ENCODE measurements at places on chromosomes 12 and 14.
A peak's percentile ranks its signal among the peaks of the same experiment; 100 is the strongest.

GRCh38 chr14:53545217-53545616 is 392.1 kb upstream of the DDHD1 start:
- no peaks in the 10 kb centered on the region for H3K27me3 ChIP-seq
- peak; percentile 4 for DNase-seq
- no peak overlapping the region for H3K4me3 ChIP-seq
- no peaks in the 10 kb centered on the region for H3K36me3 ChIP-seq
- peak overlapping the region; percentile 4 for H3K27ac ChIP-seq

DNA sequence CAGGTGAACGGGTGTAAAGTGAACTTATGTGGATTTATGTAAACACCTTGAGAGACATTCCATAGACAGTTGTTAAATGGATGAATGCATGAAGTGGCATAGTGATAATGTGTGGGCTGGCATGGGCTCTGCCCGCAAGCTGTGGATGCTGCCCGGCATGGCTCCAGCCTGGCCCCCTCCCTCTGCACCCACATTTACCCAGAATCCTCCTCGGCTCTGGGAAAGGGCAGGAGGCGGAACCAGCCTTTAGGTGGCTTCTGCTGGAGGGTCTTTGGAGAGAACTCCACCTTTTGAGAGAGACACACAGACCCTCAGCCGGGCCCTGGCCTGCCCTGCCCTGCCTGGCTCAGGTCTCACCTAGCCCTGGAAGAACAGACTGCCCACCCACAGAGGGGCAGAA is 18.7 kb downstream of the RASAL1 start:
- H3K4me1 ChIP-seq, result peaks cover 2% of the 10 kb centered on the region
- H3K27me3 ChIP-seq, result no peaks in the 10 kb centered on the region
- DNase-seq, result no peak
- H3K27ac ChIP-seq, result no peak overlapping the region
- peaks cover 73% of the 10 kb centered on the region for H3K36me3 ChIP-seq
- no peak overlapping the region for H3K4me3 ChIP-seq

- H3K4me1 ChIP-seq, result peaks cover 12% of the 10 kb centered on the region
- H3K4me3 ChIP-seq, result peak overlapping the region; percentile 56
- DNase-seq, result no peak
Observed at GRCh38 chr12:25155022-25155576, 39.9 kb downstream of the DNAI7 start.

GRCh38 chr14:96797582-96798349 is 584 bp downstream of the VRK1 start:
- no peaks in the 10 kb centered on the region for H3K36me3 ChIP-seq
- peaks cover 24% of the 10 kb centered on the region for H3K27me3 ChIP-seq
- peak overlapping the region; percentile 96 for H3K4me3 ChIP-seq
- DNase-seq, result peak; percentile 36

DNA sequence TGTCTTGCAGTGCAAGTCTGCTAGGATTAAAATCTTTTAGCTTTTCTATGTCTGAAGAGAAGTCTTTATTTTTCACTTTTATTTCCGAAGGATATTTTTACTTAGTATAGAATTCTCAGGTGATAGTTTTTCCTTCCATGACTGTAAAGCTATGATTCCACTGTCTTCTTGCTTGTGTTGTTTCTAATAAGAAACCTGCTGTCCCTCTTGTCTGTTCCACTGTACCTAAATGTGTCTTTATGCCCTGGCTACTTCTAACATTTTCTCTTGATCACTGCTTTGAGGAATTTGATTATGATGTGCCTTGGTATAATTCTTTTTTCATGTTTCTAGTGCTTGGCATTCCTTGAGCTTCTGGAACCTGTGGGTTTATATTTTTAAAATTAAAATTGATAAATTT is 228.7 kb downstream of the CACNA1C start:
- H3K27ac ChIP-seq, result no peak overlapping the region
- peaks cover 16% of the 10 kb centered on the region for H3K4me1 ChIP-seq
- peaks cover 15% of the 10 kb centered on the region for H3K27me3 ChIP-seq
- no peak overlapping the region for H3K4me3 ChIP-seq
- DNase-seq, result no peak
- peaks cover 4% of the 10 kb centered on the region for H3K36me3 ChIP-seq

DNA sequence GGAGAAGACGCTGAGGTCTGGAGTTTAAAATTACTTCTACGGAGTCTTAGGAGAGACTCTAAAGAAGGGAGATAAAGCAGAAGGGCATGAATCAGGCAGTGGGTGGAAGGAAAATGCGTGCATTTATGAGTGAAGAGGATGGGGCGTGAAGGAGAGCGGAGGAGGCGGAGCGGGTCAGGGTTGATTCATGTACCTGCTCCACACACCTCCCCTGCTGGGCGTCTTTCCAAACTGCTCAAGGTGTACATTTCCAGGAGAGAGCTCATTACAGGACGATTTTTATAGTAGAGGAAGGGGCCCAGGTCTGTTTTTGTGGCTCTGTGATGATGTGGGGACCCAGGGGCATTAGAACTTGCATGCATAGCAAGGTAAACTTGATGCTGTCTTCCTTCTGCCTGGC is 65.0 kb upstream of the ASPG start:
- no peak for DNase-seq
- H3K27me3 ChIP-seq, result peaks cover 27% of the 10 kb centered on the region
- no peaks in the 10 kb centered on the region for H3K36me3 ChIP-seq
- no peak overlapping the region for H3K27ac ChIP-seq
- no peaks in the 10 kb centered on the region for H3K4me1 ChIP-seq
- H3K4me3 ChIP-seq, result no peak overlapping the region

DNA sequence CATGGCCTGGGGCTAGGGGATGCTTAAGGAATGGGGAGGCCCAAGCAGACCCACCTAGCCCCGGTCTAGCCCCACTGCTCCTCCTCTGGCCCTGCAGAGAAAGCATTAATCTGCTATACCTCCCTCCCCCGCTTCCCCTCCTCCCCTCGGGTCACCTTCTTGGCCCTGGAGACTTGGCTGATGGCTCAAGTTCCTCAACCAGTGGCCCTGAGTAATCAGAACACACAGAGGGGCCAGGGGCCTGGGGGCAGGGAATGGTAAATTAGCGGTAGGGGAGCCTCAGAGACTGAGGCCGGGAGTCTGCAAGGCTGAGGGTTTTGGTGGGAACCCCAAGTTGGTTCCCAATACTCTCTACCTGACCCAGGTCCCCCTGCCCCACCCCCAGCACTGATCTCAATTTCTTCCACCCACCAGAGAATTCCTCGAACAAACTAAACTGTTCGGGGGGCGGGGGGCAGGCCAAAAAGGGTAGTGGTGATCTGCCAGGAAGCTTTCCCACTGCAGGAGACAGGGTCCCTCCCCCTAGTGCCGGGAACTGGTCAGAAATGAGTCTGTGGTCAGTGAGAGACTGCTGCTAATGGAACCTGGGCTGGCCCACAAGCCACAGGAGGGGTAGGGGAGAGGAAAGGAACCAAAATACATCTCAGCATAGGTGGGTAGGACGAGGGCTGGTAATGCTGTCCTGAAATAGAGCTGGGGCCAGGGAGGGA is 12.8 kb upstream of the SMARCD1 start:
- H3K4me1 ChIP-seq, result peaks cover 13% of the 10 kb centered on the region
- H3K36me3 ChIP-seq, result no peaks in the 10 kb centered on the region
- no peak overlapping the region for H3K4me3 ChIP-seq
- peaks cover 8% of the 10 kb centered on the region for H3K27me3 ChIP-seq
- H3K27ac ChIP-seq, result no peak overlapping the region

DNA sequence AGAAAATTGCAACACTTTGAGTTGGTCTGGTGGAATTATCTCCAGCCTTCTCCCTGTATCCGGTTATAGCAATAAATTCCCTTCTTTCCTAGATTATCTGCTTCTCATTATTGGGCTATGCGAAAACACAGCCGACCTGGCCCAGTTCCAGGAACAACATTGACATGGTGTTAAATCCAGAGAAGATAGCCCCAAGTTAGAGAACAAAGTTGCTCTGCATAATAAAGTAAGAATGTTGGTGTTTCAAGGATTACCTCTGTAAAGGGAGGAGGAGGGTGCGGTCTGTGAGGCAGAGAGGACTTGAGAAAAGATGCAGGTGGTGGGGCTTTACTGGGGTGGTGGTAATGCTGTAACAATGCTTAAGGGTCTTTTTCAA is 12.1 kb downstream of the TCL1A start:
- peaks cover 3% of the 10 kb centered on the region for H3K36me3 ChIP-seq
- H3K4me3 ChIP-seq, result no peak overlapping the region
- no peak for DNase-seq
- peaks cover 97% of the 10 kb centered on the region for H3K4me1 ChIP-seq
- H3K27ac ChIP-seq, result peak overlapping the region; percentile 25

- peaks cover 1% of the 10 kb centered on the region for H3K36me3 ChIP-seq
- no peaks in the 10 kb centered on the region for H3K27me3 ChIP-seq
- H3K4me3 ChIP-seq, result no peak overlapping the region
Observed at GRCh38 chr12:123059500-123059899, 79.0 kb downstream of the ARL6IP4 start.

- H3K4me1 ChIP-seq, result no peaks in the 10 kb centered on the region
- no peak overlapping the region for H3K27ac ChIP-seq
- no peaks in the 10 kb centered on the region for H3K36me3 ChIP-seq
- DNase-seq, result no peak
Observed at GRCh38 chr12:11922361-11922760, 148.4 kb upstream of the BCL2L14 start.

GRCh38 chr12:3320881-3321509 is 170.0 kb upstream of the PRMT8 start:
- H3K27me3 ChIP-seq, result peaks cover 30% of the 10 kb centered on the region
- DNase-seq, result no peak
- H3K36me3 ChIP-seq, result no peaks in the 10 kb centered on the region
- no peak overlapping the region for H3K4me3 ChIP-seq

- H3K27me3 ChIP-seq, result no peaks in the 10 kb centered on the region
- H3K4me1 ChIP-seq, result peaks cover 34% of the 10 kb centered on the region
- H3K27ac ChIP-seq, result no peak overlapping the region
- peaks cover 8% of the 10 kb centered on the region for H3K36me3 ChIP-seq
- peak overlapping the region; percentile 11 for H3K4me3 ChIP-seq
Observed at GRCh38 chr12:47777741-47778558, 4.9 kb downstream of the SLC48A1 start.

GRCh38 chr14:57085801-57086200 is 182.9 kb downstream of the EXOC5 start:
- peaks cover 3% of the 10 kb centered on the region for H3K36me3 ChIP-seq
- no peak for DNase-seq
- no peak overlapping the region for H3K4me3 ChIP-seq
- H3K4me1 ChIP-seq, result no peaks in the 10 kb centered on the region
- H3K27me3 ChIP-seq, result peaks cover 5% of the 10 kb centered on the region
- no peak overlapping the region for H3K27ac ChIP-seq

- no peak for DNase-seq
- no peaks in the 10 kb centered on the region for H3K36me3 ChIP-seq
- H3K27me3 ChIP-seq, result no peaks in the 10 kb centered on the region
- H3K27ac ChIP-seq, result no peak overlapping the region
Observed at GRCh38 chr12:40655451-40655850, 36.8 kb upstream of the CNTN1 start.

DNA sequence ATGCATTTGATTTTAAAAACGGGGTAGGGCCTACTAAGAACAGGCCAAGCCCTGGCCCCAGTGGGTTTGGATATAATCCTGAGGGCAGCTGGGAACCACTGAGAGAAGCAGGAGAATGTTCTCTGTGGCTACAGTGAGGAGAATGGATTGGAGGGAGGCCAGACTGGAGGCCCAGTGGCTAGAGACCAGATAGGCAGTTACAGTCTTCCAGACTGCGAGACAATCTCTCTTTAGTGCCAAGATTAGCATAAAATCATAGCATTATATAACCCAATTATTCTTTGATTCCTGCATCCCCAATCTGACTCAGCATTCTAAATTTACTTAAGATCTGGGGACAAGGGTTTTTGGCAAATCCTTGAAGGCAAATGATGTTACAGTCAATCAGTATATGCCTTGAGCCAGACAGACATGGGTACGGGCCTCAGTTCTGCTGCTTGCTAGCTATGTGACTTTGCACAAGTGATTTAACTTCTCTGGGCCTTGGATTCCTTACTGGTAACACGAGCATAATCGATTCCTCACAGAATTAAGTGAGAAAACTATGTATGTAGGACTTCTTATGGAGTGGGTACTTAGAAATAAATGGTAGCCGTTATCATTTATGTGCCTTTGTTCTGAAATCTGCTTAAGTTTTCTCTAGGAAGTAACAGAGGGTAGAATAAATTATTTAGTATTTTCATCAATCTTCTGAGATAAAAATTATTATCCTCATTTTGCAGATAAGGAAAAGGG is 18.3 kb downstream of the NINJ2 start:
- H3K4me1 ChIP-seq, result peaks cover 73% of the 10 kb centered on the region
- H3K27ac ChIP-seq, result no peak overlapping the region
- no peaks in the 10 kb centered on the region for H3K27me3 ChIP-seq
- DNase-seq, result no peak
- H3K4me3 ChIP-seq, result no peak overlapping the region

DNA sequence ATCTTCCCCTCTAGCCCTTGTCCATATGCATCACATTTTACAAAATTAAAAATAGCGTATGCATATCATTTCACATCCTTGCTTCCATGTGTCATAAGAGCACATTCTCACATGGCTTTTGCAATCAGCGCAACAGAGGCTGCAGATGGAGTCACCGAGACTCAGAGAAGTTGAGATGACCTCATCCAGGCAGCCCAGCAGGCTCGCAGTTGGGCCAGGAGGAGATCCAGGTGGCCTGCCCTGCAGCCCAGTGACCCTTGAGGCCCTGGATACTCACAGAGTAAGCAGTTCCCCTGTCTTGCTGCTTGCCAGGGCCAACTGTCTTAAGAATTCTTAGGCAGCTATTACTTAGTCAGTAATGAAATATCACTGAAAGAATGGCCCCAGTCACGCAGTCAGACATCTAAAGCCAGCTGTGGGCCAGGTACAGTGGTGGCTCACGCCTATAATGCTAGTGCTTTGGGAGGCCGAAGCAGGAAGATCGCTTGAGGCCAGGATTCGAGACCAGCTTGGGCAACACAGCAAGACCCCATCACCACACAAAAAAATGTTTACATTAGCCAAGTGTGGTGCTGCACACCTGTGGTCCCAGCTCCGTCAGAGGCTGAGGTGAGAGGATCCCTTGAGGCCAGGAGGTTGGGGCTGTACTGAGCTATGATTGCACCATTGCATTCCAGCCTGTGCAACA is 9.1 kb downstream of the CAMKK2 start:
- H3K36me3 ChIP-seq, result peaks cover 22% of the 10 kb centered on the region
- H3K4me3 ChIP-seq, result no peak overlapping the region
- DNase-seq, result no peak
- H3K4me1 ChIP-seq, result peaks cover 16% of the 10 kb centered on the region

- no peak overlapping the region for H3K27ac ChIP-seq
- no peaks in the 10 kb centered on the region for H3K27me3 ChIP-seq
- no peak for DNase-seq
- no peak overlapping the region for H3K4me3 ChIP-seq
- H3K36me3 ChIP-seq, result peaks cover 42% of the 10 kb centered on the region
Observed at GRCh38 chr12:56661560-56661959, 15.8 kb upstream of the ATP5F1B start.

Data from stimulated activated naive B cell treated with anti-CD40 and anti-IgM and Interleukin-4, amounts not matched to agents 10 μg/mL and 1 μg/mL and 100 μg/mL, for 72 hours (primary cell).